Muscle of leg (tissue), 16 donors: ENCODE measurements at places on chromosomes 1 and 21. TPM values are rescaled to one million over a fixed set of nuclear protein-coding genes. Genes with fewer than 3 reads are reported as not detected.

DNA sequence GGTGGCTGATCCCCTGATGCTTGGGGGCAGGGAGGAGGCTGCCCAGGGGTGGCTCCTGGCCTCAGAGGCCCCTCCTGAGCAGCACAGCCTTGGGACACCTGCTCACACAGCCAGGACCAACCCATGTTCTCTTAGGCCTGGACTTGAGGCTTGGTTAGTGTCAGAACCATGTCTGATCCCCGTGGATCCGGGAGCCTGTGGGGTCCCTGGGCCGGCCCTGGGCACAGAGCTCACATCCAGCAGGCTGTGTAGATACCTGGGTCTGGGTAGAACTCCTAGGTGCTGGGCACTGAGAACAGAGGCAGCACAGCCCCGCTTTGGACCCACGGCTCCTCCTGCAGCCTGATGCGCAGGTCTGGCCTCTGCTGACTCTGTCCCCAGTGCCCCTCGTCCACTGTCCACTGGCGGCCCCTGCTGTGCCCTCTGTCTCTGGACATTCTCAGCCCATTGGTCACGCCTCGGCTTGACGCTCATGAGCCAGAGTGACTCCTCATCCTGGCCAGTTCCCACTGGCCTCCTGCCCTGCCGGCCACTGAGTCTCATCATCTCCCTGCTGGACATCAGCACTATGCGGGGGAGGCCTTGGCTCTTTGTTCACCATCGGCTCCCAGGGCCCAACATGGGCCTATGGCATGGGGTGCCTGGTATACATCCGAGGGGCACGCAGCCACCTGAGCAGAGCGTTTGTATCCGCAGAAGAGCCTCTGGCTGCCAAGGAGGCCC lies 70.2 kb downstream of the TRIM11 start:
- DNase-seq = no peak

DNA sequence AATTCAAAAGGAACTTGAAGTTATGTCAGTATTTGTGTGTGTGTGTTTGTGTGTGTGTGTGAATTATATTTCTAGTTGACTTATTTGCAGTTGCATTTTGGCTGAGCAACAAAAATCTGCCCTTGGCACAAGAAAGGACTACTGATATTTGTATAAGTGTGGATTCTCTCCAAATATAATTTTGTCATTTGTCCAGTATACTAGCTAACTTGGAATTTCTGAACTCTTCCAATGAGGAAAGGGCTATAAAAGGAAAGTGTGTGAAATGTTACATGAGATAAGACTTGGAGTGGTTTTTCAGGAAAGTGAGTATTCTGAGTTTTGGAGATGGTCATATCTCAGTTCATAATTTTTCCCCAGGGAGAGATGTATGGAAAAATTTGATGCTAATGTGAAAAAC lies 1384.1 kb upstream of the B3GALT2 start:
- peak; percentile 74 for DNase-seq

GRCh38 chr1:154178911-154179811 lies 12.7 kb downstream of the TPM3 start:
- DNase-seq = no peak

GRCh38 chr1:221521686-221522085 lies 220.2 kb downstream of the DUSP10 start:
- DNase-seq = no peak

DNA sequence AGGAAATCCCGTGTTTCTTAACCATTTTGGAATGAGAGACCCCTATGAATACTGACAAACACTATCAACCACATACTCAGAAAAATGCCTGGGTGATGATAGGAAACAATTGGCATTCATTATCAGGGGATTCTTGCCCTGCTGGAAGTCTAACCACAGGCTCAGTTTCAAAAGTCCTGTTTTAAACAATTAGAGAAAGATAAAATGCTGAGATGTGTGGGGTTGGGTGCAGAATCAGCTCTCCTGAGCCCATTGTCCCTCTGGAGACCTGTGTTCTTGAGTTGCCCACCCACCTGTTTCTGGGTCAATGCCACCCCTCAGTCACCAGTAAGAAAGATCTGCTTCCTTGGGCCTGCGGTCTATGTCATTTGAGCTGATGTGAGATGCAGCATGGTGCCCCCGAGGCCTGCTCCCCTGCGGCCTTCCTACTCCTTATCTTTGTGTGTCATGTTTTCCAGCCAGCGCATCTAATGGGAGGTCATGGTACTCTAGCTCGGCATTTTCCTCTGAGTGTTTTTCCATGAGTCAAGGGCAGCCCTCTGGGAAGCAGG lies 130.3 kb upstream of the PLXNA2 start:
- DNase-seq = no peak

DNA sequence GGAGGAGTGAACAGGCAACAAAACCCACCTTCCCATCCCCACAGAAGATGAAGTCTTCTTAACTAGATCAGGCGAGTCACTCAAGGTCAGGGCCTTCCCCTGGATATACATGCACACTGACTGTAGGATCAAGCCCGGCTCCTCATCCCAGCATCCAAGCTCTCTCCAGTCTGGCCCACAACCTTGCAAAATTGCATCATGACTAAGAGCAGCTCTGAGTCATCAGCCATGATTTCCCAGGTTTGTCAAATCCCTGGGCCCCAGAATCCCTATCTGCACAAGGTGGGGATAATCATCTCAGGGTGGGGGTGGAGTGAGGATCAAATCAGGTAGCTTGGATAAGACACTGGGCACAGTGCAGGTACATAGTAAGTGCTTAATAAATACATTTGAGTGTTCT lies 199.3 kb upstream of the GRIK3 start:
- DNase-seq = no peak

INSRR gene
- 0.41 TPM for polyA plus RNA-seq

UBXN10 gene
- polyA plus RNA-seq = 0.28 TPM

FCRLB gene
- polyA plus RNA-seq = 0.68 TPM

ASPM gene
- 8.5 TPM for polyA plus RNA-seq
